Bladder microvascular endothelial cell (primary cell): ENCODE measurements at places on chromosomes 6 and 20. TPM values are rescaled to one million over a fixed set of nuclear protein-coding genes. Genes with fewer than 3 reads are reported as not detected.

Gene ELOVL4
- 0.49 and 0.63 TPM in 2 replicates for total RNA-seq

Gene ABCF1
- total RNA-seq: 29.3 and 71.2 TPM in 2 replicates

Gene CGA
- total RNA-seq: not detected in 2 replicates

Gene AURKA
- 18.8 and 30.9 TPM in 2 replicates for total RNA-seq

Gene SLC22A3
- total RNA-seq: not detected in 2 replicates

Gene BMP7
- total RNA-seq: not detected in 2 replicates

Gene FABP7
- not detected in 2 replicates for total RNA-seq

Gene HTR1B
- 5.7 and 6.9 TPM in 2 replicates for total RNA-seq

Gene TMEM14B
- total RNA-seq: 45.7 and 54.6 TPM in 2 replicates

Gene PSMB9
- total RNA-seq: 27.0 and 55.5 TPM in 2 replicates

Gene IMPG1
- not detected in 2 replicates for total RNA-seq

Gene SEMG1
- total RNA-seq: not detected in 2 replicates

Gene RAET1E
- 0.16 TPM in 1 of 2 replicates, not detected in the other for total RNA-seq

Gene DPPA5
- total RNA-seq: not detected in 2 replicates

Gene NFATC2
- 2.1 and 7.5 TPM in 2 replicates for total RNA-seq

Gene TRIM31
- not detected in 2 replicates for total RNA-seq

Gene UST
- total RNA-seq: 0.16 and 0.25 TPM in 2 replicates

Gene IRF4
- under 0.01 TPM in 1 of 2 replicates, not detected in the other for total RNA-seq

Gene NRSN1
- not detected in 2 replicates for total RNA-seq

Gene CENPQ
- 4.8 and 6.6 TPM in 2 replicates for total RNA-seq

Gene MCCD1
- not detected in 2 replicates for total RNA-seq
